ENCODE measurements at places on chromosomes 12 and 14. TPM values are rescaled to one million over a fixed set of nuclear protein-coding genes. Genes with fewer than 3 reads are reported as not detected.

GRCh38 chr12:22321638-22322037 is 12.9 kb downstream of the ST8SIA1 start:
- DNase-seq = no peak

- DNase-seq = no peak
Observed at GRCh38 chr12:116556964-116557698, 2.0 kb upstream of the MAP1LC3B2 start.

The NOXRED1 gene
- total RNA-seq = not detected

DNA sequence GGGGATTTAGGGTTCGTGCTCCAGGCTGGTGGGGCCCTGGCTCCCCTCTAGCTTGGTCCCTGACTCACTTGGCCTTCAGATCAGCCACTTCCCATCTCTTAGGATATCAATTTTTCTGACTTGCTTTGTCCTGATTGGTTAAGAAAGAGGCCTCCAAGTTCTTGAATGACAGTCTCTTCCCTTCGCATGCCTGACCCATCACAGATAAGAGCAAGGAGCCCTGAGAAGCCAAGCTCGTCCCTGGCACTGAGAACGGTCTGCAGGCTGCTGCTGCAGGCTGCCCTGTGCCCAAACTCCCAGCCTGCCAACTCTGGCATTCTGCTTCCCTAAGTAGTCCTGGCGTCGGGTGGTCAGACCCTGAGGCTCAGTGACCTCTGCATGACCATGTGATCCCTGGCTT is 794 bp upstream of the LRTM2 start:
- DNase-seq = no peak

The BDKRB2 gene
- total RNA-seq = 0.49 TPM

GRCh38 chr12:129610601-129611120 is 293.2 kb downstream of the TMEM132D start:
- no peak for DNase-seq

DNA sequence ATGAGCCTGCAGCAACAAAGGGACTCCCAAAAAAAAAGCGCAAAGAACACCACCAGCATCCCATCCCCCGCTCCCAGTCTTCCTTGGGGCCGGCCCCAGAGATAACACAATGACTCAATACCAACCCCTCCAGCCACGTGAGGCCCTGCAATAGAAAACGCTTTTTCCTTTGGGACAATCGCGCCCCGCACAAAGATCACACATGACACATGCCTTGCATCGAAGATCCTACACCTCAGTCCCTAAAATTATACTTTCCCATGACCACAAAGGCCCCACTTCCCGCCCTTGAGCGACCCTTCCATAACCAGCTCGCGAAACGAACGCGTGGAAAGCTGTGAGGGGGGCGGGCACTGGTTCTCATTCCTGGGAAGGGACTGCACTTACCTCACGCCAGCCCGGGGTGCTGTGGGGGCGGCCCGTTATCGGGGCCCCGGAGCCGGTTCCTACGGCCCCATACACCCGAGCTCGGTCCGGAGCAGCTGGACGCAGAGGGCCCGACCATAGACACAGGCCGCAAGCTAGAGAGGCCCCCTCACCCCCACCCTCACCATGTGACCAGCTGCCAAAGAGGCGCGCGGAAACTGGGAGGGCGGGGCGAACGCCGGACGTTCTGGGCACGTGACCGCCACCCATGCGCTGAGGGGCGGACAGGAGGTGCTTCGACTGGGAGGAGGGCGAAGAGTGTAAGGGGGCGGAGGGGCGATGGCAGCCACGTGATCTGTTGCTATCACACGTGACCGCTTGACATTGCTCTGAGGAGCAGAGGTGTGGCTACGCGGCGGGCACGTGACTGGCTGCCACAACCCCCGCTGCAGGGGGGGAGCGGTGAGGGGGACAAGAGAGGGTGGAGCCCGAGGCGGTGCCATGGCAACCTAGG is at the start of gene CDK4:
Gene CDK4 (minus strand): TSS at position 523 of the 880 bp plus-strand sequence. CDS start 593 bp downstream, outside the sequence.
- peak; percentile 99 for DNase-seq

DNA sequence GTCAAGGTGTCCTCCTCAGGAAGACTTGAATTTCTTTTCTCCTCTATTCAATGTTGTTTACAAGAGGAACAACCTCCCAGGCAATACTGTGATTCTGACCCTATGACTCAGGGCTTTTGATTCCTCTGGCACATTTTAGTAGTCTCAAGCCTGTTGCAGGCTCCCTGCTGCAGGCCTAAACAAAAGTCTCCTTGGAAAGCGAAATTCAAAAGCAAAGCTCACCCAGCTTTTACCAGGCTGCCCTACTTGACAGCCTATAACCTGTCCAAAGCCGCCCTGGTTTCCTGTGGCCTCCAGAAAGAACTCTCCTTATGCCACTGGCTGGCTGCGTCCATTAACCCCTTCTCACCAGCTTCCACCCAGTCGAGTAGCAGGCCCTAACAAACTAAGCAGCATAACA is 11.6 kb downstream of the FGD6 start:
- DNase-seq = no peak

The R3HDM2 gene
- total RNA-seq = 47.0 TPM

- DNase-seq = no peak
Observed at GRCh38 chr12:44247588-44247987, 411.7 kb downstream of the TMEM117 start.

DNA sequence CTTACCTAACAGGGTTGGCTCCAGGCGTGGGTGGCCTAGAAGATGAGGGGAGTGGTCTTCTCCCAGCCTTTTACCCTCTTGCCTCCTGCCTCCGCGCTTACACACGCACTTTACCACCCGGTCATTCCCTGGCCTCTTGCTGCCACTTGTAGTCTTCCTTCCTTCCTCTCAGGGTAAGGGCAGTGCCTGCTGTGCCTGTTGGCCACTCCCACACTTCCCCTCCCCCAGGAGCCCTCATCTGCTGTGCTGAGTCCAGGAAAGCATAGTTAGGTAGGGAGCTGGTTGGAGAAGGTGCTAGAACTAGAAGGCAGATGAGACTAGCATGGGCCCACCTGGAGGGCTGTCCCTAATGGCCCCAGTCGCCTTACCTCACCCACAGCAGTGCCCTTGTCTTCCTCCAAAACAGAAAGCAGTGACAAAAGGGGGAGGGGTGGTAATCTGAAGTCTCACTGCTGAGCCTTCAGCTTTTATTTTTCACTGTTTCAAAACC is 54.3 kb upstream of the SRSF5 start:
- DNase-seq = peak; percentile 66

DNA sequence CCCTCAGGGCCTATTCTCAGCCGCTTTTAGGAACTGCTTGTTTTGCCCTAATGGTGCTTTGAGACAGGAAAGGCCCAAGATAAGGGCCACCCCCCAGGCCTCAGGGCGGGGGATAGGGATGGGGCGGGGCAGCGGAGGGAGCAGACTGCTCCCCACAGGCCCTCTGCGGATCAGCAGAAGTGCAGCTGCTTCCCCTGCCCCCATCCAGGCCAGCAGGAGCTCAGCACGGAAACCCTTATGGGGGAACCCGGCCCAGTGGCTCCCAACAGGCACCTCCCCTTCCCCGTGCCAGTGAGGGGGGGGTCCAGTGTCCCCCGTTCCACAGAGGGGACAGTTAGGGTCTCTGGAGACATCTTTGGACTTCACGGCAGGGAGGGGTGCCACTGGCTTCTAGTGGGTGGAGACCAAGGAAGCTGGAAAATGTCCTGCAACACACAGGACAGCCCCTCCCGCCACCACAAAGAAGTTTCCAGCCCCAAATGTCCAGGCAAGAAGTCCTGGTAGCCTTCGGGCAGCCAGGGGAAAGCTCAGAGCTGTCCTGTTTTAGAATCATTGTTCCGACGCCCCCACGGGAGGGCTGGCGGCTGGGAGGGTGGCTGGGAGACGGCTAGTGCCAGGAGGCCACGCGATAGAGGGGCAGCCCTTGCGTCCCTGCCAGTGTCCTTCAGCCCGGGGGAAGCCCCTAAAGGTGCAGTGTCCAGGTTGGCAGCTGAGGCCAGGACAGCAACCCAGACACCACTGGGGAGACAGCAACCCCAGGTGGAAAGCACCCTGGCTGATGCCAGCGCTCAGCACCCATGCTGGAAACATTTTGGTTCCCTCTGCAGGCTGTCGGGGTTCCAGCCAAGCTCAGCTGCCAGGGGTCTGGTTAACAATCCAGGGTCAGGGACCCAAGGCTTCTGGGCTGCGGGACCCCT is 10.4 kb upstream of the GPR132 start:
- DNase-seq = no peak

The KCNC2 gene
- 0.99 TPM for total RNA-seq

- DNase-seq = no peak
Observed at GRCh38 chr14:55387121-55387520, 24.5 kb downstream of the ATG14 start.

The SYCP3 gene
- not detected for total RNA-seq

DNA sequence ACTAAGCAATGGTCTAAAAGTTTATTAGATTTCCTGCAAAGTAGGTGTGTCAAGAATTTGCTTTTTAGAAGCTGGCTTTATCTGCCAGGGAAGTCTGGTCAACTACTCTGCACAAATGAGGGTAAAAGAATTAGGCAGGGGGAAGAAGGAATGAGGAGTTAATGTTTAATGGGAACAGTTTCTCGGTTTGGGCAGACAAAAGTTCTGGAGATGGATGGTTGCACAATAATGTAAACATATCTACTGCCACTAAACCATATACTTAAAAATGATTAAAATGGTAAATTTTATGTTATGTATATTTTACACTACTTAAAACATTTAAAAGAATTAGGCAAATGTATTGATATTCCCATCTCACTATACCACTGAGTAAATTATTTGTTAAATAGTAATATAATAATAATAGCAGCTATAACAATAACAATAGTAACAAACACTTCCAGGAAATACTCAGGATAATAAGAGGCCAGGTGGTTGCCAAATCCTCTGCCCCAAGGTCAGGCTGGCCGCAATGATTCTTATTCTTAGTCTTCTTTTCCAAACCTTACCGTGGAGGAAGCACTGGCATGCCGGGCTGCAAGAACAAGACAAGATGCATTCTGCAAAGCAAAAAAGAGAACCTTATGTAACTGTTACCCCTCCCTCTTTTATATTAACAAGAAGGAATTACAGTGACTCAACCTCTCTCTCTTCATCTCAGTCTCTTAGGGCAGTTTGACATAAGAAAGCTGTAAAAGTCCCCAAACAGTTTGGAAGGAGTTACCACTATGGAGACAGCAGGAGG is 13.9 kb downstream of the CS start:
- no peak for DNase-seq

The CLEC9A gene
- total RNA-seq = not detected
